Amniotic stem cell (primary cell): ENCODE measurements at places on chromosomes 4 and X.

GRCh38 chr4:176864238-176864637 is 71.5 kb upstream of the VEGFC start:
- no peak for DNase-seq

DNA sequence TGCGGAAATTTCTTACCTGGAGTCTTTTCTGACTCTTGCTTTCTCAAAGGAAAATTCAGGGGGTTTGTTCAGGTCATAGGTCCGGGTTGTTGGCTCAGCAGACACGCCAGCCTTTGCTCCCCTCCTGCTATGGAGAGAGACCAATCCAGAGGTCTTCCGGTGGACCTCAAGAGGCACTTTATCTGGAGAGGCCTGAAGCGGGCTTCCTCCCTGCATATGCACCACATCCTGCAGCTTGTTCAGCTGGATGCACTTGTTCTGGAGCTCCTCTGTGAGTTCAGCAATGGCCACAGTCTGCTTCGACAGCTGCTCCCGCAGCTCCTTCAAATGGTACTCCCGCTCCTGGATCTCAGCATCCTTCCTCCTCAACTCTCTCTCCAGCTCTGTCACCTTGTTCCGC is 10.5 kb downstream of the PRKG2 start:
- no peak for DNase-seq

DNA sequence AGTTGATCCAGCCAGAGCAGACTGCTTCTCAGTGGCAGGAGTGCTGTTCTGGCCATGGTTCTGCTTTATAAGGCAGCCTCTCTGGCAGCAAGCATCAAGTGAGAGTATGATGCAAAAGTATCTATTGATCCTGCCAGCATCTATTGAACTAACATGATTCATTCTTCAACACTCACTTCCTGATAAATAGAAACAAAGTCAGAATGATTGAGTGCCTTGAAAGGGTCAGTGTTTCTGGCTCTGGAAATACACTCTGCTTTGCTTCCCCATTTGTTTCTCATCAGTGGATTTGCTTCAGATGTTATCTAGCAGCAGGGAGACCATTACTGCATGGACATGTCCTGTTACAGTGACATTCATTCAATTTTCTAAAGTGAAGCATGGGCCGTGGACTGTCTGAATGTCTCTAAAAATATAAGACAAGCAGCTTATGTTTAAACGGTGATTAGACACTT is 66.2 kb upstream of the FRAS1 start:
- no peak for DNase-seq

DNA sequence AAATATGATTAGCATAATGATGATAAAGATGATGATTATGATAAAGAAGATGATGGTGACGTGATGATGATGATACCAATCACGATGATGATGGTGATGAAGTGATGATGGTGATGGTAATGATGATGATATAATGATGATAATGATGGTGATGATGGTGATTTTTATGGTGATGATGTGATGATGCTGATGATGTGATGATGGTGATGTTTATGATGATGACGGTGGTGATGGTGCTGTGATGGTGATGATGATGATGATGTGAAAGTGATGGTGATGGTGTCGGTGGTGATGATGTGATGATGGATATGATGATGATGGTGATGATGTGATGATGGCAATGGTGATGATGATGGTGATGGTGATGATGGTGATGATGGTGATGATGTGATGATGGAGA is 130.8 kb upstream of the PSAPL1 start:
- DNase-seq, result no peak

DNA sequence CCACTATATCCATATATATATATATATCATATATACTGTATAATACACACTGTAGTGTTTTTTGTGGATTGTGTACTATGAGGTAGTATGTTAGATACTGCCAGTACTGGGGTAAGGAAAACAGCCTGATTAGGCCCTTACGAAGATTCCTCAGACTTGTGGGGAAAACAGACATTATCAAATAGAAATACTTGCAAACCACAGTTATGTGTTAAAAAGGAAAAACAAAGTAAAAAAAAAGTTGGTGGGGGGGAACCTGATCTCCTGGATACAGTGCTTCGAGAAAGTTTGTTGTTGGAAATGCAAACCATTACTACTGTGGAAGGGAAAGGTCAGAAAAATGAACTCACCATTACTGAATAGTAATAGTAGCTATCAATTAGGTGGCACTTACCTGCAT is 53.0 kb downstream of the PKD2 start:
- no peak for DNase-seq

- DNase-seq, result no peak
These were observed 148.9 kb downstream of the PRDM5 start for GRCh38 chr4:120773641-120774040.

DNA sequence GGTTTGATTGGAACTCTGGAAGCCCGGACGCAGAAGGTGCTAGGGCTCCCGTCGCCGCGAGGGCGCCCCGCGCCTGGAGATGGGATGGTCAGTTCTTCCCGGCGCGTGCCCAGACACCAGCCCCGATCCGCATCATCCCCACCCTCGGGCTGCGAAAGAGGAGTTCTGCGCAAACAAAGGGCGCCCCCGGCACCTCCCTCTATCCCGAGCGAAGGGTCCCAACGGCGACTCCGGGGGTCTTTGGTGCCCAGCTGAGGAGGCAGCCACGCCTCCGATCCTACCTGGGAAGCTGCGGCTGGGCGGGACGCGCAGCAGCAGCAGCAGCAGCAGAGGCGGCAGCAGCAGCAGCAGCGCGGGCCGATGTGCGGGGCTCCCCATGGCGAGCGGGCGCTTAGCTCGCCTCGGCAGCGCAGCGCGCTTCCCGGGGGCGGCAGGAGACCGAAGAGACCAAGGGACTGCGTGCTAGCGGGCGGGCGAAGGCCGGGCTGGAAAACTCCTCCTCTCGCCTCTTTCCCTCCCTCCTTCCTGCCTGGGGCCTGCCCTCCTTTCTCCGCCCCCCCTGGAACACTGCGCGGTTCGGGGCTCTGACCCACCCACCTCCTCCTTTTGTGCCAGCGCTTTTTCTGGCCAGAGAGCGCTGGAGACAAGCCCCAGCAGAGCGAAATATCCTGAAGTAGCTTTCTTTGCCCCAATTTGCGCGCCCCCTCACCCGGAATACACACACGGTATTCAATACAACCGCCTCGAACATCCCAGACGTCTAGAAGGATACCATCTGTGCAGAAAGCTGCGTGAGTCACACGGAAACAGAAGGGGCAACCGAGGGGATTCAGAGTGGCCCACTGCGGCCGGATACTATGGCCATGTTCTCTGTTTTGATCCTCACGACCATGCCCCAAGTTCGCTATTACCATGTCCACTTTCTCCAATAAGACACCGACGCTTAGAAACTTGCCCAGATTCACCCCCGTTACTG is at the start of gene SRPX:
Gene SRPX, minus strand, starts transcription at position 457 of the 976 bp plus-strand sequence. Its CDS starts 79 bp downstream, at position 378.
- no peak for DNase-seq

DNA sequence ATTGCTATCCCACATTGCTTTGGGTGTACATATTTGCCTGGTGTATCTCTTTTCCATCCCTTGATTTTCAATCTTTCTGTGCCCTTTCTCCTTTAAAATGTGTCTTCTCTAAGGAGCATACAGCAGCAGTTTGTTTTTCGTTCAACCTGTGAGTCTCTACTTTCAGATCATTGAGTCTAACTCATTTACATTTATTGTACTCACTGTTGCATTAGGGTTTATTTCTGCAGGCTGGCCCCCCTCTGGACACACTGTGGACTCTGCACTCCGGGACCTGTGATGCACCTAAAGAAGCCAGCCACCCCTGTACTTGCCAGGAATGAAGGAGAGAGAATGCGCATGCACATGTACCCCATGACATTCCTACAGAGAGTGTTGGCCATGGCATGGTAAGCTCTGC is 93.0 kb downstream of the FAM53A start:
- no peak for DNase-seq

DNA sequence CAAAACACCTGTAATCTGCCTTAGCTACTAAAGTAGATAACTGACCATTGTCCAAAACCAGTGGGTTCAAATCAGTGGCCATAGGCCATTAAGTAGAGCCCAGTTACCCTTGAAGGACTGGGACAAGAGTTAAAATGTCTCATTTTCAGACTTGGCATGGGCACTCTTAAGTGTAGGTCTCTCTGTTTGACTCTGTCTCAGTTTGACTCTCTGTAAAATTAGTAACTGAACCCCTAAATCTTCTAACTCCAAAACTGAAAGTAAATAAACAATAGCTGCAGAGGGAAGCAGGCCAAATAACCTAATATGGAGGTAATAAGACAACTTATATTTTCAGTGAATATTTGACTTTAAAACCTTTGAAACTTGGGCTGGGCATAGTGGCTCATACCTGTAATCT is 89.1 kb downstream of the SLC16A2 start:
- DNase-seq, result no peak

GRCh38 chr4:113141901-113142346 is 92.5 kb downstream of the ANK2 start:
- no peak for DNase-seq

DNA sequence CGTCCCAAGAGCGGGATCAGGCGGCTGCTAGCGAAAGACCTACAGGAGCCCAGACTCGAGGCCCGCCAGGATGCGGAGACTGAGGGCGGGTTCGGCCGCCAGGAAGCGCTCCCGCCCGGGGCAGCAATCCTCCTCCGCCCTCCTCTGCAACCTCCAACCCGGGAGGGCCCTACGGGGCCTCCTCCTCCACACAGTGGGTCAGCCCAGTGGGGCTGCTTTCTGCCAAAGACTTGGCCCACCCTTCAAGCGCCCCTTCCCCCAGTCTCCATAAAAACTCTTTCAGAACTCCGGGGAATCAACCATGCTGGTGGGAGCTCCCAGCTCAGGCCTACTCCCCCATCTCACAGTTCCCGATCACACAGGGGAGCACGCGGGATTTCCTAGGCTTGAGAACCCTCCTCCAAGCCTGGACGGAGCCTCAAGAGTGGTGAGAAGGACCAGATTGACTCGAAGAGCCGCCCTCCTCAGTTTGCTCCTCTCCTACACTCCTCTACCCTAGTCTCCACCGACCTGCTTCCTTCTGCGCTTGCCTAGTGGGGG is 77.5 kb downstream of the RLIM start:
- DNase-seq, result no peak

- peak; percentile 88 for DNase-seq
These were observed 87.0 kb downstream of the RNF150 start for GRCh38 chr4:141046255-141046654.

GRCh38 chrX:148556498-148556897 is 56.1 kb downstream of the AFF2 start:
- DNase-seq, result no peak

DNA sequence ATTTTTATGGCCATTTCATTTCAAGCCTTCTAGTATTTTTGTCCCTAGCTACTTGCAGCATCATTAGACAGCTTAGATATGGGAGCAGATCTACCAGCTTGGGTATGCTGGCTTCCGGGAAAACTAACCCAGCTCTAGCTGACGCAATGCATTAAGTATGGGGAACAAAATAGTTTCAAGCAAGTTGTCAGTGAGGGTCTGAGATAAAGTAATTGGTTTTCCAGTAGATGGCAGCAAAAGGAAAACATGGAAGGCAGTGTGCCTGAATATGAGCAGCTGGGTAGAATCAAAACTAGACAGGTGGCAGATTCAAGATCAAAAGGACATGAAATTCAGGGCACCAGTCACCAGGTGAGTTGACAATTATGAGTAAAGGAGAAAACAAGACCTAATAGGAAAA is 340.9 kb upstream of the CTSO start:
- DNase-seq, result peak; percentile 24

- no peak for DNase-seq
These were observed 718 bp downstream of the SPIN3 start for GRCh38 chrX:56994375-56995270.

DNA sequence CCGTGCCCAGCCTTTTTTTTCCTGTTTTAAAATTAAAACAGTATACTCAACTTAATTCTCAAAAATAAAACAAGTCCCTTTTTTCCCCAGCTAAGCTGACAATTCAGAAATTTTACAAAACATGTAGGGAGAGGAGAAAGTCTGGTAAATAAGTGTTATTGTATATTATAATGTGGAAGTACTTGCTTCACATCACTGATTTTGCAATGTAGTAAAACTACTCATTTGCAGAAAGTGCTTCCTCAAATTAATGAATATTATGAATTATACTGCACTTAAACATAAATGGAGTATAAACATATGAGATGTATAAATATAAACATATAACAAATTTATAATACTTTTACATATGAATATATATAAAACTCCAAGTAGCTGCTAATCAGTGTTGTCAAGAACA is 11.6 kb upstream of the H2AZ1 start:
- DNase-seq, result no peak

DNA sequence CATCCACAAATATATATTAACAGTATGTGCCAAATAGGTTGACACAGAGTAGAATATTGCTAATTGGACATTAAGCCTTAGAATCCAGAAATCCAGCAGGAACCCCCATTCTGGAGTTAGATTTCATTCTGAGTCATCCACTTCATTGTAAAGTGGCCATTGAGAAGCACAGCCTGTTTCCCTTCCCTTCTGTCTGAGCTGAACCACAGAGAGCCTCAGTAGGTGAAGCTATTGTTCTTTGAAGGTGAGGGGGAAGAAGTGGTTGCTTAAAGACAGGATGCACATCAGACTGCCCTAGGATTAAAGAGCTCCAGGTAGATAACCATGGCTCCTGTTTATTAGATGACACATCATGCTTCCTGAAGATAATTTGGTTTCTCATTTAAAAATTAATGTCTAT is 30.6 kb upstream of the MCF2 start:
- DNase-seq, result no peak

GRCh38 chr4:10534820-10535219 is 77.6 kb upstream of the ZNF518B start:
- DNase-seq, result no peak

DNA sequence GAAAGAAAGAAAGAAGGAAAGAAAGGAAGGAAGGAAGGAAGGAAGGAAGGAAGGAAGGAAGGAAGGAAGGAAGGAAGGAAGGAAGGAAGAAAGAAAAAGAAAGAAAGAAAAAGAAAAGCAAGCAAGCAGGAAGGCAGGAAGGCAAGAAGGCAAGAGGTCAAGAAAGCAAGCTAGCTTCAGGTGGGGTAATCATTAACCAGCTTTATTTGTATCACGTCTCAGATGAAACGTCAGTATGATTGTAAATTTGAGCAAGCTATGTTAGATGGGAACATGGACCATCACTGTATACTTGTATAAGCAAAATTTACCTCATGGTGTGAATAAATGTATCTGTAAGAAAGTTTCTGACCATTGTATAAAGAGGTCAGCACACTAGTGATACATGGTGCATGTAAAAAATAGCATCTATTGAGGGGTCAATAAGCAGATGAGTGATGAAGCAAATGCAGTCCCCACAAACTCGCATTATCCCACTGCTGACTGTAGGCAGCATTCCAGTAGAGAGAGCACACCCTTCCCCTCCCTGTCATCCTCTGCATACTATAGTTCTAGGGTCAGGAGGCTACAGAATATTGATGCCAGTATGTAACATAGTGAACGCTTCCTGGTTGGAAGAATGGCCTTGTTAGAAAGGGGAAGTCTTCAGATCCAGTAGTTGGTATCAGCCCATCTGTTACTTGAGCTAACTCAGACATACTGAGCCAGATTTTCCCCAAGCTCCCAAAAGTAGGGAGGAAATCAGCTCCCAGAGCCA is 16.5 kb upstream of the KLHL34 start:
- DNase-seq, result no peak

- DNase-seq, result peak; percentile 29
These were observed 40.5 kb upstream of the BMP3 start for GRCh38 chr4:80989921-80990544.

GRCh38 chr4:54093324-54094240 is 6.4 kb upstream of the GSX2 start:
- no peak for DNase-seq
